T-helper 17 cell (primary cell): ENCODE measurements at places on chromosomes 7 and 10. TPM values are rescaled to one million over a fixed set of nuclear protein-coding genes. Genes with fewer than 3 reads are reported as not detected.

Gene GLI3
- 0.34 TPM for total RNA-seq

Gene IFIT1B
- total RNA-seq = not detected

Gene CRPPA
- 0.99 TPM for total RNA-seq

Gene MYH16
- total RNA-seq = not detected

Gene MPP7
- total RNA-seq = 22.7 TPM

Gene CALML3
- total RNA-seq = not detected

Gene AUTS2
- 89.5 TPM for total RNA-seq

Gene C10orf62
- total RNA-seq = not detected

Gene GIMAP8
- 8.1 TPM for total RNA-seq

Gene TMEM184A
- total RNA-seq = not detected

Gene EPO
- not detected for total RNA-seq

Gene OAT
- total RNA-seq = 26.2 TPM

Gene NPSR1
- not detected for total RNA-seq

Gene WNT8B
- not detected for total RNA-seq

Gene SCART1
- total RNA-seq = 20.6 TPM

Gene IGFBP1
- total RNA-seq = not detected

Gene RSBN1L
- 20.6 TPM for total RNA-seq

Gene ASZ1
- total RNA-seq = not detected

Gene PLAU
- not detected for total RNA-seq

Gene FLNC
- total RNA-seq = 0.05 TPM

Gene PLXDC2
- 3.0 TPM for total RNA-seq

Gene ACTR3C
- 10.2 TPM for total RNA-seq

Gene NME8
- not detected for total RNA-seq

Gene TMEM176A
- 0.20 TPM for total RNA-seq

Gene SEC61A2
- total RNA-seq = 18.9 TPM

Gene GHRHR
- total RNA-seq = not detected

Gene RBAK
- total RNA-seq = 9.2 TPM

Gene SPOCK2
- 603 TPM for total RNA-seq

Gene REEP3
- total RNA-seq = 21.1 TPM

Gene SFTPA1
- not detected for total RNA-seq

Gene PON3
- not detected for total RNA-seq
